ENCODE measurements at places on chromosomes 5 and 9.

DNA sequence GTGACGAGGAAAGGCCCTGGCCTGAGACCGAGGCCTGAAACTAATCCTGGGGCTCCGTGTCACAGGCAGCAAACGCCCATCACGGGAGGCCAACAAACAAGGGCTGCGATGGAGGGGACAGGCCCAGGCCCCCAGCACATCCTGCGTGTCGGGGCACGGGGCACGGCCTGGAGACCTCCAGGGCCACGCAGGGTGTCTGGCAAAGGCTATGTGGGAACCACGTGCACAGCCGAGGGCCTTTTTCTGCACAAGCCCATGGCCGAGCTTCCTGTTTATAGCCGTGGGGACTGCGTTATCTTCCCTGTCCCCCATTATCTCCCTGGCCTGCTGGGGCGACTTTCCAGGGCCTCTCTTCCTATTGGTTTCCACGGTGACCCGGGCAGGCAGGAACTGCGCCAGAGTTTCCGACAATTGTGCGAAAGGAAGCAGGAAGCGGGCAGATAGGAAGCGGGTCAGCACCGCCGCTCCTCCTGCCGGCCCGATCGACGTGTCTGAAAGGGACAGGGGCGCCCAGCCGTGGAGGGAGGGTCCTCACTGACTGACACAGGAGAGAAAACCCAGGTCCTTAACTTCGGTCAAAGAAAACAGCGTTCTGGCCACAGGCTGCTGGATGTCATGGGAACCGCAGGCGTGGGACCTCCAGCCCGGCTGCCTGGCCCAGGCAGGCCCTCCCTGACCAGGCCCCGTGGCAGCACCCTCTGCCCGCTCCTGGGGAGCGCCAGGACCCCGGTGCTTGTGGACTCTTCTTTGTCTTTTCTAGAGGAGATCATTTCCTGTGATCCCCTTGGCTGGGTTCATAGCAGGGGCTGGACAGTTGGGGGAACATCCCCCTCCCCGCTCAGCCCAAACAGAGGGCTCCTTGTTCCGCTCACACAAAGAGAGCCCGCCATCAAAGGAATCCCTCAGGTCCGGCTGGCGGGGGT is 29.1 kb upstream of the SEC16A start:
- no peak for DNase-seq

- DNase-seq, result no peak
These were observed 3.3 kb downstream of the OR1L8 start for GRCh38 chr9:122579874-122580273.

- DNase-seq, result no peak
These were observed at the start of gene ASTN2 for GRCh38 chr9:117414906-117415331. ASTN2 (minus strand) TSS chr9:117415057; CDS start chr9:117414938, 119 bp downstream.

DNA sequence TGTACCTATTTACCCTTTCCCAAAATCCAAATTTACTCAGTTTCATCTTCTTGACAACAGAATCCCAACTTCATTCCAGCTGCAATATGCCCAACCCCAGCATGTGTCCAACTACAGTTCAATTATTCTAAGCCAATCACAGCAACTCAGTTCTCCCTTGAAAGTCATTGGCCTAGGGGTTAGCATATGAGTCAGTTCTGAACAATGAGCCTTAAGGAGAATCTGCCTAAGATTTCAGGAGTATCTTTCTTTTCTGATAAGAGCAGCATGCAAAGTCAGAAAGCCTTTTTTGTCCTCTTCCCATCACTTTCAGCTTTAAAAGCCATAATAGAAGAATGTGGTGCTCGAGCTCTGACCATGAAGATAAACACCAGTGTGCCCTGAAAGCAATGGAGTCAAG is 44.4 kb upstream of the RASGRF2 start:
- no peak for DNase-seq

DNA sequence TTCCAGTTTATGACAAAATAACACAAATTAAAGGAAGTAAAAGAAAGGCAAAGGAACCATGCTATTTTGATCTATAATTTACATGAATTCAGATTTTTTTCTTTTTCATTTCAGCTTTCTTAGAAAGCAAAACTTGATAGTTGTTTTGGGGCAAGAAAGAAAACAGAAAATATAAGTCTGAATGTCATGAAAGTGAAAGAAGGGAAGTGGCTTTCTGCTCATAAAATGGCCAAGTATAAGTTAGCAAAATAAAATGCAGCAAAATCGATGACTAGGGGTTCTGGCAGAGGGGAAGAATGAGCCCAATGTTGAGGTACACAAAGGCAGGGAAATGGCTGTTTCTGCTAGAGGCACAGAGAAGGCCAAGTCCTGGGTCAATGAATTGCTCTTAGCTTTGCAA is 3.0 kb upstream of the IFNW1 start:
- DNase-seq, result peak; percentile 22

- DNase-seq, result no peak
These were observed 13.1 kb upstream of the PTCH1 start for GRCh38 chr9:95529910-95530309.

DNA sequence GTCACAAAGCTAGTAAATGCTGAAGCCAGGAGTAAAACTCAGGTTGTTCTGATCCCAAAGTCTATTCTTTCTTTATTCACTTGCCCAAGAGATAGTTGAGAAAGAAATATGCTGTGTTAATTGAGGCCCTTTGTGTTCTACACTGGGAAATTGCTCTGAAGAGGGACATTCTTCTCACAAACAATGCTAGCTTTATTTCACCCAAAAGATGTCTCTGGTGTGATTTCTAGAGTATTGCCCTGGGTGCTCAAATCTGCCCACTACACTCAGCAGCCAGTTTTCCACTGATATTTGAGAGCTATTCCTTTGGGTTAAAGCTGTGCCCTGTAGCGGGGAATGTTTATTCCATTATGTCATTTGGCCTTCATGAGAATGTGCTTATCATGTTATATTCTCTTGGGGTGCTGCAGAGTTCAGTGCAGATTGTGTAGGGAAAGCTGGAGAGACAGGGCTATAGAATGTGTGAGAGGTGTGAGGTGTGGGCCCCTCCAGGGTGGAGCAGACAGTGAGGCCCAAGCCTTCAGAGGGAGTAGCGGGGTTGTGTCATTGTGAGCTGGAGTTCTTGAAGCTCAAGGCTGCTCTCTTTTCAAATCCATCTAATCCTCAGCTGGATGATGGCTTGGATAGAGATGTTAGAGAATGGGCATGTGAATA is 21.0 kb upstream of the C5orf63 start:
- no peak for DNase-seq

DNA sequence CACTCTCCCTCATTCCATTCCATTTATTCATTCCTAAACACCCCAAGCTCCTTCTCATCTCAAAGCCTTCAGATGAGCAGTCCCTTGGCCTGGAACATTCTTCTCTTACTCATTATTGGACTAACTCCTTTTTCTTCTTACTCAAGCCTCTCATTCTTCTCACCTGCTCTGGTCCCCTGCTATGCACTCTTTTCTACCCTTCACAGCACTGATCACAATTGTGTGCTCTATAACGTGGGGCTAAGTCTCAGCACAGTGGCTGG is 212.4 kb downstream of the MAPKAP1 start:
- DNase-seq, result no peak
